Stimulated activated CD4-positive, alpha-beta T cell treated with anti-CD3 and anti-CD28 coated beads, Interleukin-12 subunit alpha, Interleukin-12 subunit beta, amount 100 ng/mL, for 48 hours (primary cell): ENCODE measurements at places on chromosomes 6 and 20.

GRCh38 chr6:89387516-89388201 lies 24.4 kb downstream of the RRAGD start:
- no peak for DNase-seq

- no peak for DNase-seq
These were observed 37.6 kb upstream of the PHIP start for GRCh38 chr6:79115553-79116182.

- DNase-seq = no peak
These were observed 32.5 kb downstream of the ZFAND3 start for GRCh38 chr6:37851997-37852524.

- DNase-seq = no peak
These were observed 43.6 kb upstream of the DEFB112 start for GRCh38 chr6:50093116-50093937.

- no peak for DNase-seq
These were observed 123.4 kb downstream of the C6orf118 start for GRCh38 chr6:165186041-165186440.

DNA sequence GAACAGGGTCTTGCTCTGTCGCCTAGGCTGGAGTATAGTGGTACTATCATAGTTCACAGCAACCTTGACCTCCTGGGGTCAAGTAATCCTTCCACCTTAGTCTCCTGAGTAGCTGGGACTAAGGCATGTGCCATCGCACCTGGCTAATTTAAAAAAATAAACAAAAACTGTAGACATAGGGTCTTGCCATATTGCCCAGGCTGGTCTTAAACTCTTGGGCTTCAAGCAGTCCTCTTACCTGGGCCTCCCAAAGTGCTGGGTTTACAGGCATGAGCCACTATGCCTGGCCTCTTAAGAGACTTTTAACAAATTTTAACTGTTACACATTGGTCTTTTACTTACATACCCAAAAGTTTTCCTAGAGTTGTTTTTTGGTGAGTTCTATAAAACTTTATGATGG lies 12.4 kb downstream of the CD2AP start:
- DNase-seq = no peak

DNA sequence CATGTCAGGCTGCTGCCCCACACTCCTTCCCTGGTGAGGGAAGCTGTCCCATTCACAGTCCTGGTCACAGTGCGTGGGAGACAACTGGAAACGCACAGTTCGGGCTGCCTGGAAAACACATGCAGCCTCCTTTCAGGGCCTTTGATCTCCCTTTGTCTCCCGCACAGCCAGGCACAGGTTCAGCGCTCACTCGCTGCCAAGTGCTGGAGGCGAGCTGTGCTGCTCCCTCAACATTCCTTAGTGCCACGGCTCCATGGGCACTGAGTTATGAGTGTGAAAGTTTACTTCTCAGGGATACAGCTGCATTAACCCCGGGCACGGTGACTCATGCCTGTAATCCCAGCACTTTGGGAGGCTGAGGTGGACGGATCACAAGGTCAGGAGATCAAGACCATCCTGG lies 9.1 kb downstream of the YTHDF1 start:
- no peak for DNase-seq

DNA sequence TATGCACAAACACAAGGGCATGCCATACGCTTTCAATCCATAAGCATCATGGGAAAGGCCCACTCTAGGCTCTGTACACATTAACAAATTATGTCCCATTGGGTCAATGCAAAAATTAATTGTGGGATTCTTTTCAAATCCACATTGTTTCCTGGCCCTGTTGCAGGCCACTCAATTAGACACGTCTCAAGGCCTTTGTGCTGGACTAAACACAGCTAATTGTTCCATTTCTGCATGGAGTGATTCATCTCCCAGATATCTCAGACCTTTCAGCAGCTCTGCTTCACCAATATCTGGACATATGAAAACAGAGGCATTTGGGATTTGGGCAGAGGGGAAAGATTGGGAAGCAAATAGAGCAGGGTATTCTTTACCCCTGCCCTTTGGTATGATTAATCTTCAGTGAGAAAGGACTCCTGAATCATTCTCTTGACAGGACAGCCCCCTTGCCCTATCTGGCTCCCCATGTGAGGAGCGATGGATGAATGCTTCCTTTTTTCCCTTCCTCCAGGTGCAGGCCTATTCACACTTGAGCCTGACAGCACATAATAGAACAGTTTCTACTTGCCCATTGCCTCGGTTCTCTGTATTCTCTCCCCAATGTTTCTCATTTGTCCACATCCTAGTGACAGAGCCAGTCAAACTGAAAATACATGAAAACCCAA lies 547.6 kb downstream of the HAO1 start:
- DNase-seq = no peak

GRCh38 chr6:82987416-82987815 lies 78.2 kb downstream of the UBE3D start:
- DNase-seq = no peak

- DNase-seq = no peak
These were observed 648.7 kb downstream of the KIF16B start for GRCh38 chr20:15924556-15924955.

DNA sequence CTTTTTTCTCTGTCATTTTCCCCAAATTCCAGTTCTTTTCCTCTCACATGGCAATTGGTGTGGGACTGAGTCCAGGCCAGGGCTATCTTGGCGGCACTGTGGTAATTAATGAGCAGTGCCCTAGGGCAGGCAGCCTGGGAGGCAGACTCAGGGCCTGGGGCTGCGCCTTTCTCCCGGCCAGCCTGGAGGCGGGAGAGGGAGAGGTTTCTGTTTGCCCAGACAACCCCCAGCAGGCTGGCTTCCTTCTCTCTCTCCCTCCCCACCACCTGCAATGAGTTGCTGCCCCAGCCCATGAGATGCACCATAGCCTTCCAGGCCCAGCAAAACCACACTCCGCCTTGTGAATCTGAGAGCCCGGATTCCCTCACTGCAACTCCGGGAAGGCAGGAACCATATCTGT lies 15.1 kb upstream of the CCDC167 start:
- DNase-seq = no peak

DNA sequence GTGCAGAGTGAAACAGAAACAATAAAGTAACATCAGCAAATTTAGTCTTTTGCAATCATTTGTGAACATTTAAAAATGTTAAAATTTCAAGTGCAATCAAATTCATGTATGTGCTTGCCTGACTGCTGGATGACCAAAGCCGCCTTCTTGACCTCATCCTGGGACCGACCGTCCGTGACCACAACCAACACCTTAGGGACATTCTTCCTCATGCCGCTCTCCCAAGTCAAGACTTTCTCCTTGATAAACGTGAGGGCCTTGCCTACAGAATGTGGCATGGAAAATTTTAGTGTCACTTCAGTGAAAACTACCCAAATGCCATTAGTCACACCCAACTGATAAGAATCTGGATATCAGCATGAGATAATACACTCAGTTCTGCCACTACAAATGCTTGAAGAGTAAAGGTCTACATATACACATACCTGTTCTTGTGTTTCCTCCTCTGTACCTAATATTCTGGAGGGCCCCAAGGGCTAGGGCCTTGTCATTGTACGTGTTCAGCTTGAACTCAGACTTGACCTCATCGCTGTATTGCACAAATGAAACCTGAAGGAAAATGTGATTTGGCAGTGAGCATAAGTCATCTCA lies 86.8 kb downstream of the COL12A1 start:
- no peak for DNase-seq

DNA sequence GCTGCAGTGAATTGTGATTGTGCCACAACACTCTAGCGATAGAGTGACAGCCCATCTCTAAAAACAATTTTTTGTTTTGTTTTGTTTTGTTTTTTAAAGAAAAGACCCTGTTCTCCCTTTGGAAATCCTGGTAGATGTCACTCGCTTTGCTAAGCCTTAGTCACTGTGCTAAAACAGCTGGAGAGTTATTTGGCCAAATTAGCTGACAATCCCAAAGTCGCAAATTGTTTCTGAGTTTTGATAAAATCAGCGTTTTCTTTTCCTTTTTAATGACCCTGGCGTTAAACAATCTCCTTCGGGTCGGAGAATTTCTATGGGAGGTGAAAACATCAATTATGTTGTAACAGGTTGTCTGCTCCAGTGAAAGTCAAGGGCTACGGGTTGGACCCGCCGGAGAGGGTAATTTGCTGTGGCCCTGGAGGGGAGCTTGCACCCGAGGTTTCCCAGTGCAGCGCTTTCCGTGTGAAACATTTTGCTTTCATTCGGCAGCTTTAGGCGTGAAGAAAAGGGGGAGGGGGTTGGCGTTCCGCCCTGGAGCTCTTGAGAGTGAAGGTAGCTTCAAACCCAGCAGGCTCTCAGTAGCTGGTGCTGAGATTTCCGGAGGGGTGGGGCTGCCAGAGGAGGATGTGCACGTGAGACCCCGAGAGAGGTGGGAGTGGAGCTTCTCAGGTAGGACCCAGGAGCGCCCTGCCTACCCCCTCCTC lies 296.6 kb downstream of the PHACTR1 start:
- DNase-seq = no peak

- no peak for DNase-seq
These were observed 258.5 kb upstream of the CDH4 start for GRCh38 chr20:60993433-60994044.

- no peak for DNase-seq
These were observed 3.3 kb downstream of the PERP start for GRCh38 chr6:138103871-138104270.

DNA sequence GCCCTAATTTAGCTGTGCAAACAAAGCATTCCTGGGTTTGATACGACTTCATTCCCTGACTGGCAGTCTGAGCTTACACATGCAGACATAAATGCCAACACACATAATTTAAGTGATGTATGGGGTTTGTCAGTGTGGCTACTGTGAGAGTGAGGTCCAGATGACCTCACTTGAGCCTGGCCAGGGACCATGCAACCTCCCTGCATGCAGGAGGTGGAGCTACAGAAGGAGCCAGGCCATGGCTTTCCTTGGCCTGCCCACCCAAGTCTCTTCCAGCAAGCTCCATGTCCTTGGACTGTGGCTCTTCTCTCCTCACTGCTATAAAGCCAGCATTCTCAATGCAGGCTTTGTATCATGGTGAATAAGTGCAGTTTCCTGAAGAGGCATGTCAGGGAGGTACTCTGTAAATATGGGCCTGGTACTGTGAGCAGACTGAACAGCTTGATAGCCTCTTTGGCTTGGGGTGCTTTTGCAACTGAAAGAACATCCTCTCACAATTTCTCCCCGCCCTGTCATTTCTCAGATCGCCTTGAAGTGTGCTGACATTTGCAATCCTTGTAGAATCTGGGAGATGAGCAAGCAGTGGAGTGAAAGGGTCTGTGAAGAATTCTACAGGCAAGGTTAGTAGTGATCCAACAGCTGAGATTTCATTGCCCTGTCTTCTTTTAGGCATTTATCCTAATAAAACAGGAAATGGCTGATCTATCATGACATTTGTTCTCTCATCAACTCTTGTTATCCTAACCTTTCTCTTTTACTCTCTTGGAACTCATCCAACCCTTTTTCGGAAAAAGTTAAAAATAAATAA lies 69.2 kb downstream of the MTFR2 start:
- no peak for DNase-seq

- DNase-seq = no peak
These were observed 52.7 kb downstream of the RPP21 start for GRCh38 chr6:30397697-30398096.

- DNase-seq = no peak
These were observed 85.4 kb downstream of the HFE start for GRCh38 chr6:26172608-26172968.
